ENCODE measurements at places on chromosomes 2 and 18. TPM values are rescaled to one million over a fixed set of nuclear protein-coding genes. Genes with fewer than 3 reads are reported as not detected.

DNA sequence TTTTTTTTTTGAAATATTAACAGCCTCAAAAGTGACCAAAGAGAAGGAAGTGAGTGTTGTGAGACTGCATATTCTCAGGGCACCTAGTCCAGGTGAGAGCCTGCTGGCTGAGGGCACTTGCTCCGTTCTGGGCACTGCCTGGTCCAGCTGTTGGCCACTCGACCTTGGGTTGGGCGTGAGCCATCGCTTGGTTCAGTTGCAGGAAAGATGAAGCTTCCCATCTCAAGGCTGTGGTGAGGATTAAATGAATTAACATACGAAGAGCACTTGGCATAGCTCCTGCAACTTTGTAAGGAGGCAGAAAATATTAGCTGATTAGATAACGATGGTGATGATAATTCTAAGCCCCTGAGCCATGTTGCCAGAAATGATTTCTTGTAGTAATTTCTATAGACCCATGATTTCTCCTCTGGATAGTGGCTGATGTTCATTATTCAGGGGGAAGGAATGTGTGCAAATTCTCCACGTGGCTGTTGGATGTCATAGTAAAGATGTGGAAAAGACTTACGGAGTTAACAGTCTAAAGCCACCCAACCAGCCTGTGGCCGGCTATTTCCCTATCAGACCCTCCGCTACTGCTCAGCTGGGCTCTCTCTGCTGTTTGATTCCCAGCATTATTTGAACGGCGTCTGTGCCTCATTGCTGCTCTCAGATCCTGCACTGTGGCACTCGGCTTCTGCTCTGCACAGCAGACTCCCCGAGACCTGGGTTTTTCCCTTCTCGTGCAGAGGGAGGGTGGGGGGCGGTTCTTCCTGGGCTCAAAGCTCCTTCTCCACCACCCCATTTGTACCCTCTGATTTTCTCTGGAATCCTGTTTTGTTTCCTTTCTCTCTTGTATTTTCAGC lies 221.1 kb downstream of the GALR1 start:
- no peak for DNase-seq

- no peak for DNase-seq
These were observed 746.4 kb downstream of the SLC4A3 start for GRCh38 chr2:220373878-220374277.

GRCh38 chr18:32237049-32237448 lies 47.2 kb downstream of the MEP1B start:
- no peak for DNase-seq

DNA sequence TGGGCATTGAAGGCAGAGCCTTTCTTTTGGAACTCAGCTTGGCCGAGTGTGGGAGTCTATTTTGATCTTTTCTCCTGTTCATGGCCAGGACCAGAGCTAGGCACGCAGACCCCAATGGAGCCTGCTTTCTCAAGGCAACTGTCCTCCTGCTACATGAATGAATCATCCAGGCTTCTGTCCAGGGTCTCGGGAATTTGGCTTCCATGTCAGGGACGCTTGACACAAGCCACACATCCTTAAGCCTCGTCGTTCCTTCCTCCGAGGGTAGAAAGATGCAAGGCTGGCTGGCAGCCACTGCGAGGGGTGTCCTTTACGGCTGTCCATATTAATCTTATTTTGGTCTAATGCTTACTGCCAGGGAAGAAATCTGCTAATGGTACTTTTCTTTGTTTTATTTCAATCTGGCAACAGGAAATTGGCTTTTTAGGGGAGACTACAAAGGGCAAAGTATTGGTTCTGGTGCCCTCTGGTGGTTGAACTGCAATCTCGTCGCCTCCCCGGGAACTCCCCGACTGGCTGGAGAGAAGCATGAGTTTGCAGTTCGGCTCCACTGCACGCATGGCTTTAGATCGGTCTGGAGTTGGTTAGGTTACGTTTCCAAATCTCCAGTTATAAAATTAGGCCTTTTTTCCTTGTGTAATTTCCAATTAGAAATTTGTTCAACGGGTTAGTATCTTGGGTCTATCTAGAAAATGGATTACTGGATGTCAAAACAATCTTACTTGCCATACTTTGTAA lies 135.2 kb downstream of the ALPK2 start:
- DNase-seq: peak; percentile 89

DNA sequence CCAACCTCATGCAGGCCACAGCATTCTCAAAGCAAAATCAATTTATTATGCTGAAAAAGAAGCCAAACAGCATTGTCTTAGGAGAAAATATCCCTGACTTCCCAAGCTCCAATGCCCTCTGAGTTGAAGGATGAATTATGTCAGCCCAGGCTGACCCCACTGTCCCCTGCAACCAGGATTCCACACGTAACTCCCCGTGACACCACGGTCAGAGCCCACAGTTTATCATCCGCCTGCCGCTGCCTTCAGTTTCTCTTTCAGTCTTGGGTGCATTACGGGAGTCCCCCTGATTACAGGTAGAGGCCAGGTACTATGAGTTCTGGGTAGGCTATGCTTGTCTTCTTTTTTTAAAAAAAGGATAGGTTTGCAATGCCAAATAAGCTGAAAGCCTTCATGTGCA lies 244.2 kb downstream of the MYT1L start:
- no peak for DNase-seq

DNA sequence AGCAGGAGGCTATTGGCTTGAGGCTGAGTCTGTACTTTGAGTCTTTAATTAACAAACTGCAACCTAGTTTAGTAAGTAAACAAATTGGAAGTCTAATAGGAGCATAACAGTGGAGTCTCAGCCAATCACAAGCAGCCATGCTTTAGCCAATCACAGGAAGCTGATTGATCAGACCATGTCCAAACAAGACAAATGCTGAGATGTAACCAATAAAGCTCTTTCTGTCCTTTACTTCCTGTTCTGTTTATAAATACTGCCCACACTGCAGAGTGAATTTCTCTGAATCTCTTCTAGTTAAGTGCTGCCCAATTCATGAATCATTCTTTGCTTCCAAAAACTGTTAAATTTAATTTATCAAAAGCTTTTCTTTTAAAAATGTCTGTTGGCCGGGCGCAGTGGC lies 146.6 kb upstream of the DLX2 start:
- DNase-seq: no peak

- no peak for DNase-seq
These were observed 24.7 kb downstream of the TLK1 start for GRCh38 chr2:171136024-171136423.

- no peak for DNase-seq
These were observed 2.3 kb downstream of the IL18R1 start for GRCh38 chr2:102357937-102358336.

DNA sequence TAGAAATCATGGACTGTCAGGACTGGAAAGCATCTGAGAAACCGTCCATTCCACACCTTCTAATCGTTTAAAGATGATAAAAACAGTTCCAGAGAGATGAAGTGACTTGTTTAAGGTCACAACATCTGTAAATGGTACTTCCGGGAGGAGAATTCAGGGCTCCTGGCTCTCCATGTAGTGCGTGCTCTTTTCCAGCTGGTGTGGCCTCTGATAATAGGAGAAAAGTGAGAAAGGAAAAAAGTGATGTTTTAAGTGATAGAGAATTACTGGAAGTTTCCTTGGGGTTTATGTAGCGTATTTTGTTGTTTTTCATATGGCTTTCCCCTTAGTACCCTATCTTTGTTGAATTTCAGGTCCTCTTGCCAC lies 663 bp downstream of the C2orf49 start:
- DNase-seq: no peak

DNA sequence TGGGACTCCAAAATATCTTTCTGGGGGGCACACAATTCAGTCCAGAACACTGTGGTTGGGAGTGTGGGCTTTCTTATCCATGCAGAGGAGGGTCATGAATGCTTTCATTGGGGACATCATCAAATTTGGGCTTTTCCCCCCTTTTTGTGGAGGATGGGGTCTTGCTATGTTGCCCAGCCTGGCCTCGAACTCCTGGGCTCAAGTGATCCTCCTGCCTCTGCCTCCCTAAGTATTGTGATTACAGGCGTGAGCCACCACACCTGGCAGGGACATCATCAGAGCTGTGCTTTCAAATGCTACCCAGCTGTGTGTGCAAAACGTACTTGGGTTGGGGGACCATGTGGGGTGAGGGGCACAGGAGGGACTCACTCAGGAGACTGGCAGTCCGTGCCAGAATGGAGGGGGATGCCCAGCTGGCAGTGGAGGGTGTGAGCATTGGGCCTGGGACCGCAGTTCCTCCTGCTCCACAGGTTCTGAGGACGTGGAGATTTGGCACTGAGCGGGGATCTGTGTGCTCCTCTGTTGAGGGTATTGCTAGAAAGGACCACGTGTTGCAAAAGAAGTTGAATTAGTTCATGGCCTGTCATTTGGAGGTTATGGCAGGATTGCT lies 24.4 kb downstream of the EMILIN2 start:
- no peak for DNase-seq

GRCh38 chr2:22901471-22902179 lies 483.4 kb upstream of the KLHL29 start:
- DNase-seq: no peak

DNA sequence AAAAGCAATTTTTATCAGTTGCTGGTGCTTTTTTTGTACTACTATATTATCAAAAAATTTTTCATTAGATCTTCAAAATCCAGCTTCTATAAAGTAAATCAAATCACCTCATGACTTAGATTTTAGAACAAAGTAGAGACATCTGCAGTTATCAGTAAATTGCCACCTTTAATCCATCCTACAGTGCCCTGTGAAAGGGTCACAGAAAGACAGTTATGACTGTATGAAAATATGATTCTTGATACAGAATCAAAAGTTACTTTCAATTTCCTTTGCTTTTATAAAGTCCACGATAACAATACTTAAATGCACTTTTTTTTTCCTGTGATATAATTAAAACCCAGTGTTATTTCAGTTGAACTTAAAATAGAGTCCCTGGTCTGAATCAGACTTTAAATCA lies 61.4 kb downstream of the PRPF40A start:
- no peak for DNase-seq

- DNase-seq: no peak
These were observed 206.5 kb downstream of the SETBP1 start for GRCh38 chr18:44887227-44887631.

GRCh38 chr18:23926571-23926970 lies 88.0 kb upstream of the TTC39C start:
- DNase-seq: no peak

DNA sequence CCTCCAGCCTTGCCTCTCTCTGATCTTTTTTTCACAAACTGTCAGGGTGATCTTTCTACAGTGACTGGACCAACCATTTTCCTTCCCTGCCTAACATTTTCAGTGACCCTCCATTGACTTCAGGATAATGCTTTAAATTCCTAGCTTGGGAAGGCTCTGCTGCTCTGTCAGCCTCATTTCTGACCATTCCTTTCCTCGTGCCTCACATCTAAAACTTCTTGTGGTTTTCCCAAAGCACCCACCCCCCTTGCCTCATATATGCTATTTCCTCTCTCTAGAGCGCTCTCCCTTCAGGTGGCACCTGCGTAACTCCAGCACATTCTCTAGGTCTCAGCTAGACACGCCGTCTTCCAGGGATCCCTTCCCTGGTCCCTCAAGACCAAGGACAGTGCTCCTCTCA lies 37.2 kb downstream of the DRC1 start:
- DNase-seq: no peak

- no peak for DNase-seq
These were observed 145.9 kb downstream of the COPS8 start for GRCh38 chr2:237231593-237231992.

DNA sequence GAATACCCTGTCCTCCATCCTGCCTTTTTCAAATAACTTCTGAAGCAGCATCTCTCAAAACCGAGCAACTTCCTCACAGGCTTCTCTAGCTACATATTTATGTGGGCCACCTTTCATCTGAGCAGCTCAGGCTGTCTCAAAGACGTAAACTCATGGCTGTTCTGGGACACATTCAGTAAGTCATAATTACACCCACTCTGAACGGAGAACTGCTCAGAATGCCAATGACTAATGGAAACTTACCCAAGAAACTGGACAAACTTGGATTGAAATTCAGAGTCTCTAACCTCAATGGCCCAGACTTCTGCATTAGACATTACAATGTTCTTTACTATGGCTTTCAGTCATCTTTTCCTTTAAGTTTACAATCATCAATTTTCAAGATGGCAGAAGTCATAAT lies 145.2 kb downstream of the RAD51AP2 start:
- DNase-seq: no peak

- DNase-seq: no peak
These were observed 19.0 kb downstream of the SLC66A3 start for GRCh38 chr2:11174222-11174621.

GRCh38 chr2:204315236-204315662 lies 230.0 kb upstream of the PARD3B start:
- no peak for DNase-seq

GRCh38 chr2:213306316-213306942 lies 22.2 kb downstream of the SPAG16 start:
- peak; percentile 60 for DNase-seq

- no peak for DNase-seq
These were observed 199.0 kb downstream of the LPIN1 start for GRCh38 chr2:11945139-11946126.

DNA sequence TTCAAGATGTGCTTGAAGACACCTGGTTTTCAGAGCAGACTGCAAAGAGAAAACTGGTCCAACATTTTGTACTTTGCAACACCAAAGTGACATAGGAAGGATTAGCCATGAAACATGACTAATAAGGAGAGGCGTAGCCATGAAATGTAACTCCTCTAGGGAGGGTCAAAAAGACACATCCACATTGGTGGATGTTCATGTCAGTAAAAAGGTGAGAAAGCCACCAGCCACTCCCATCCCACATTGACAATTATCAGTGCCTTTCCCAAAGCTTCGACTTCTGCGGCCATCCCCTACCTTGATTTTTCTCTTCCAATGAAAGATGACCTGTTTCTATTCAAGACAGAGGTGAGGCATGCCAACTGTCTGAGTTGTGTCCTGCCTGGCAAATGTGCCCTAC lies 223.2 kb downstream of the ALK start:
- DNase-seq: no peak

- DNase-seq: no peak
These were observed 69.3 kb downstream of the HDAC4 start for GRCh38 chr2:239331560-239331959.

DNA sequence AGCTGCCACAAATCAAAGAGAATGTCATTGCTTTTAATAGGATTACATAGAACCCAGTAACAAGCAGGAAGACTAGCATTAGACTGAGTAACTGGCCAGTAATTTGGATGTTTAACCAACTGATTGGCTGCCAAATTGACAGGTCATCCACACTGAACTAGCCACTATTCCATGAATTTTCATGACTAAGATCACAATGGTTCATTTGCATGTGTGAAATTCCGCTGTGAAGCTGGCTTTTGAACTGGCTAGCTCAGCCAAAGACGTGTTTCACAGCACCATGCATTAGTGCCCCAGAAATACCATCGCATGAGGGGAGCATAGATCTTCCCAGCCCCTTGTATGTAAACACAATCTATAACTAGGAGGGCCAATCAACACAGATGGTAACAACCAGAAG lies 649.8 kb downstream of the ARHGAP15 start:
- DNase-seq: no peak

- DNase-seq: no peak
These were observed 42.9 kb downstream of the TMEM37 start for GRCh38 chr2:119474371-119475224.

GRCh38 chr2:239354132-239354790 lies 46.6 kb downstream of the HDAC4 start:
- no peak for DNase-seq

The XIRP2 gene
- not detected for total RNA-seq

The ALPP gene
- 7.0 TPM for total RNA-seq

The ACYP2 gene
- 15.1 TPM for total RNA-seq

The SH2D6 gene
- total RNA-seq: 0.74 TPM

The BMP10 gene
- total RNA-seq: 0.31 TPM

The TUBA4B gene
- 5.7 TPM for total RNA-seq

The CYP27A1 gene
- total RNA-seq: 110 TPM

The GPR17 gene
- not detected for total RNA-seq

The FHOD3 gene
- 7.4 TPM for total RNA-seq

The FOXD4L1 gene
- total RNA-seq: not detected

The FBXO15 gene
- 4.1 TPM for total RNA-seq

The SERPINB2 gene
- 1.3 TPM for total RNA-seq

The PSMD14 gene
- total RNA-seq: 28.8 TPM

Data from lung (tissue), 17 donors.